ENCODE measurements at places on chromosomes 2 and 18.

DNA sequence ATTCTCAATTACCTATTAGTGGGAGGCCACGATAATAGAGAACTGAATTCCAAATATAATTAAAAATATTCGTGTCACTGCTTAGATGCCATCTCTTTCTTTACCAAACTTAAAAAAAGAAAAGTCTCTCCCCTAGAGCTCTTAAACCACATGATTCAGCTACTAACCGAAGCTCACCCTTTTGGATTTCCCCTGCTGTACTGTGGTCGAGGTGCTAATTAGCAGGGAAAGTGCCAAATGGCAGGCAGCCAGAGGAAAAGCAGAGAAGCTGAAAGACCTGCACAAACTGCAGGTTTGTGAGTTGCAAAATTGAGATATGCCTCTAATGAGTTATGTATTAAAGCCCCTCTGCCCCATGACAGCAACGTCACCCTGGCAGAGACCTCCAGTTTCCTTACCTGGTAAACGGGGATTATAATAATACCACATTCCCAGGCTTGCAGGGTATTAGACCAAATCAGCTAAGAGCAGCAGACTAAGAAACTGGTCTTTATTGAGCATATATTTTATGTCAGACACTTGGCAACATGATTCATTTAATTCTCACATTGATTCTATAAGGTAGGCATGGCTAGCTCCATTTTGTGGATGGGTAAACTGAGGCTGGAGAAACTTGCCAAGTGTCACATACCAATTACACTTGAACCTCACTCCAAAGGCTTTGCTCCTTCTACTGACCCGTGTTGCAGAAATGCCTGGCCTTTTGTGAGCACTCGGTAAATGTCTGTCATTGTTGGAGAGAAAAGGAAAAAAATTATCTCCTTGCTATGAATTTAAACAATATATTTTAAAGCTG, 259.7 kb downstream of the LPIN1 start:
- H3K4me3 ChIP-seq: no peak overlapping the region
- no peak overlapping the region for H3K27ac ChIP-seq
- DNase-seq: no peak
- H3K27me3 ChIP-seq: no peaks in the 10 kb centered on the region

DNA sequence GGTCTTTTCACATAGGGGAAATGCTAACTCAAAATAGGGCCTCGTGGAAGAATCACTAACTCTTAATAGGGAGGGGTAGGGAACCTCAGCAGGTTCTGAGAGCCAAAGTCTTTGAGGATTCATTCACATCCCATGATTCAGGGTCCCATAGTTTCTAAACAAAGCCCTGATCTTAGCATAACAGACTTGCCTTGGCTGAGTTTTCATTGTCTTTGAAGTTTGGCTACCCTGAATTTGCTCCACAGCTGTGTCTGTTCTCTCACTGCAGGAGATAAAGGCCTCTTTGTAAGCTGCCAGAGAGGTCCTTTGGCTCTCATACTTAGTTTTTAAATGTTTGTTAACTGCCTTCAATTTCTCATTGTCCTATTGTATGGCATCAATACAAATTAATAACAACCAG, 54.5 kb downstream of the ZDBF2 start:
- H3K27ac ChIP-seq: no peak overlapping the region
- no peaks in the 10 kb centered on the region for H3K4me1 ChIP-seq
- no peaks in the 10 kb centered on the region for H3K27me3 ChIP-seq

- H3K36me3 ChIP-seq: no peaks in the 10 kb centered on the region
- no peaks in the 10 kb centered on the region for H3K4me1 ChIP-seq
- H3K4me3 ChIP-seq: no peak overlapping the region
- H3K27me3 ChIP-seq: no peaks in the 10 kb centered on the region
- no peak for DNase-seq
These were observed 119.0 kb downstream of the CERS6 start for GRCh38 chr2:168574856-168575630.

DNA sequence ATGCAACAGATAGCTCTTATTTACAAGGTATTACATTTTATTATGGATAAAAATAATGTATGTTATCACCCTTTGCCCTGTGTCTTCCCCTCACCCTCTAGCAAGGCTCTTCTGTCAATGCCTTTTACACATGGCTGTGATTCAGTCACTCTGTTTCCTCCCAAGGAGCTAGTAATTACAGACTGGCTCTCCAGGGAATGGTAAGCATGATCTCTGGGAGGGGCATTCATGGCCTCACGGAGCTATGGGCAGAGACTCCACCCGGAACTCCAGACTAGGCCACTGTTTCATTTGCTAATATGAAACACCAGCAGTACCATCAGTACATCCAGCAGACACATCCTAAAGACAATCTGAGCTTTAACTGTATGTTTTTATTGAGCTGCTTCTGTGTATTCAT, 410.9 kb upstream of the CYRIA start:
- H3K27ac ChIP-seq: no peak overlapping the region
- no peaks in the 10 kb centered on the region for H3K27me3 ChIP-seq
- no peak overlapping the region for H3K4me3 ChIP-seq
- H3K4me1 ChIP-seq: no peaks in the 10 kb centered on the region

DNA sequence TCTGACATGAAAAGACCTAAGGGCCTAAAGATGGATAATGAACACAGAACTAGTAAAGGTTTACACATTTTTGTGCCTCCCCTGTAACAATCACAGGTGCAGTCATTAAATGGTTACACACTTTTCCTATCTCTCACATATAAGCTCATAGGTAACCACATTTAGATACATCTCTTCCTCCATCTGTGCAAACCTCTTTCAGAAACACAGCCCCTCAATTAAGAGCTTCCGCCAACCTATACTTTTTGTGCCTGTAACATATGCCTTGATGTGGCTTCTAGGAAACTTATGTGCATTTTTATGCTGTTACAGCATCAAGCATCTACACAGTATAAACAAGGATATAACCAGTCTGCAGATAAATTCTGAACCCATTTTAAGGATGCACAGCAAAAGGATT, 643.3 kb downstream of the BCL11A start:
- no peak for DNase-seq
- H3K4me3 ChIP-seq: no peak overlapping the region

- H3K27ac ChIP-seq: no peak overlapping the region
- H3K4me3 ChIP-seq: no peak overlapping the region
- DNase-seq: peak; percentile 46
- no peaks in the 10 kb centered on the region for H3K36me3 ChIP-seq
- no peaks in the 10 kb centered on the region for H3K27me3 ChIP-seq
- H3K4me1 ChIP-seq: peaks cover 4% of the 10 kb centered on the region
These were observed 96.2 kb downstream of the CABLES1 start for GRCh38 chr18:23231340-23232021.

DNA sequence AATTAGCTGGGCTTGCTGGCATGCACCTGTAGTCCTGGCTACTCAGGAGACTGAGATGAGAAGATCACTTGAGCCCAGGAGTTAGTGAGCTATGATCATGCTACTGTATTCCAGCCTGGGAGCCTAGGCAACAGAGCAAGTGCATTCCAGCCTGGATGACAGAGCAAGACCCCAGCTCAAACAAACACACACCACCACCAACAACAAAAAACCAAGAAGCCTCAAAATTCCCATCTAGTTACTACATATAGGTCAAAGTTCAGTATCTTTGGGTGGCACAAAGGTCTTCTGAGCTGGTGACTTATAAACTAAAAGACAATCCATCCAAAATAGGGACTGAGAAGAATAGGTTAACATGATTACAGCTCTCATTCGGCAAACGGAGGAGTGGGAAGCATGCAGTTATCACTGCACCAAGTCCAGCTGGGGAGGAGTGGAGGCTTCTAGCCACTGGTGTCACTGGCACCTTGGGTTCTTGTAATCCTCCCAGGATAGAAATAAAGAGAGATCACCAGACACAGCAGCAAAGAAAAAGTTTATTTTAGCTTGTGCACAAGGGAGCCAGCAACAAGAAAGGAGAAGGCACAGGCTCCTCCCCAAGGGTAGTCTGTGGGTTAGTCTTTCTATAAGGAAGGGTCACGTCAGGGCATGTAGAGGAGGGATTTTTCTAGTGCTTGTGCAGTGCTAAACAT, 57.4 kb downstream of the SH2D6 start:
- no peak for DNase-seq
- no peaks in the 10 kb centered on the region for H3K4me1 ChIP-seq
- H3K36me3 ChIP-seq: no peaks in the 10 kb centered on the region
- H3K27me3 ChIP-seq: no peaks in the 10 kb centered on the region

DNA sequence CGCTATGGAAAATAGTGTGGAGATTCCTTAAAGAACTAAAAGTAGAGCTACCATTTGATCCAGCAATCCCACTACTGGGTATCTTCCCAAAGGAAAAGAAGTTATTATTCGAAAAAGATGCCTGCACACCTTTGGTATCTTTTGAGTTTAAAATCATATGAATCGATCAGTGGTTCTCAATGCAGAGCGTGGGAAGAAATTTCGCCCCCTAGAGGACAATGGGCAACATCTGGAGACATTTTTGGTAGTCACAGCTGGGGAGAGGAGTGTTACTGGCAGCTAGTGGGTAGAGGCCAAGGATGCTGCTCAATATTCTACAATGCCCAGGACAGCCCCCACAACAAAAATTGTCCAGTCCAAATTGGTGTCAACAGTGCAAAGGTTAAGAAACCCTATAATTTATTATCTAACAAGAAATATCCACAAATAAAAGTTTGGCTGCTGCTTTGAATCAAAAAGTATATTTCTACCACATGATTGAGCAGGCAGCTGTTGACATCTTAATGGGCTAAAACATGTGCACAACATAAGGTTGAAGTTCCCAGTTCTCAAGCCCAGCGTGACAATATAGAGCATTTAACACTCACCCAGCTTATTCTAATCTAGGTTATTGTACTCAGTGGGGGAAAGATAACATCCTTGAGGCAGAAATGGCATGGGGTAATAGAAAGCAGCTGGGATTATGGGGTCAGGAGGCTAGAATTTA, 425.7 kb downstream of the LRATD1 start:
- H3K4me1 ChIP-seq: no peaks in the 10 kb centered on the region
- H3K27me3 ChIP-seq: no peaks in the 10 kb centered on the region
- no peak overlapping the region for H3K4me3 ChIP-seq
- no peaks in the 10 kb centered on the region for H3K36me3 ChIP-seq
- no peak for DNase-seq

- no peak for DNase-seq
- H3K27me3 ChIP-seq: no peaks in the 10 kb centered on the region
- H3K4me3 ChIP-seq: no peak overlapping the region
- H3K4me1 ChIP-seq: no peaks in the 10 kb centered on the region
These were observed 134.4 kb downstream of the IKZF2 start for GRCh38 chr2:213016984-213017351.

Data from testis (tissue), 5 donors.